Esophagus muscularis mucosa (tissue), 4 donors: ENCODE measurements at places on chromosomes 16 and 17. TPM values are rescaled to one million over a fixed set of nuclear protein-coding genes. Genes with fewer than 3 reads are reported as not detected.

DNA sequence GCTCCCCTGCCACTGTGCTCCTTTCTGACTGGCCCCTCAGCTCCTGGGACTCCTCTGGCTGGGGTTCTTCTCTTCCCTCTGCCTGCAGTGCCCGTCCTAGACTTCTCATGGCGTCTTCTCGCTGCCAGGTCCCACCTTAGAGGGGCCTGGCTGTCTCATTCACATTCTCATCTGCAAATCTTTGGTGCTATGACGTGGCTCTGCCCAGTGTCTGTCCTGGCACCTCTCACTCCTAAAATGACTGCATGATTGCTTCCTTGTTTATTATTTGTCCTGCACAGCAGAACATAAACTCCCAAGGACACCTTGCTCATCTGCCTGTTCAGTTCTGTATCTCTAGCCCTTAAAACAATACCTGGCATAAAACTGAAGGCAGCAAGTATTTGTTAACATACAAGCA is 18.5 kb upstream of the ALDH3A2 start:
- H3K36me3 ChIP-seq, result no peaks in the 10 kb centered on the region
- H3K4me3 ChIP-seq, result no peak overlapping the region
- no peak overlapping the region for H3K27ac ChIP-seq
- H3K27me3 ChIP-seq, result no peaks in the 10 kb centered on the region
- H3K4me1 ChIP-seq, result no peaks in the 10 kb centered on the region

GRCh38 chr17:73042225-73042624 is 50.3 kb downstream of the SLC39A11 start:
- no peak overlapping the region for H3K27ac ChIP-seq
- no peaks in the 10 kb centered on the region for H3K36me3 ChIP-seq
- H3K4me3 ChIP-seq, result no peak overlapping the region
- no peaks in the 10 kb centered on the region for H3K27me3 ChIP-seq
- peaks cover 28% of the 10 kb centered on the region for H3K4me1 ChIP-seq
- no peak for DNase-seq

Gene KCNJ18
- total RNA-seq, result not detected

DNA sequence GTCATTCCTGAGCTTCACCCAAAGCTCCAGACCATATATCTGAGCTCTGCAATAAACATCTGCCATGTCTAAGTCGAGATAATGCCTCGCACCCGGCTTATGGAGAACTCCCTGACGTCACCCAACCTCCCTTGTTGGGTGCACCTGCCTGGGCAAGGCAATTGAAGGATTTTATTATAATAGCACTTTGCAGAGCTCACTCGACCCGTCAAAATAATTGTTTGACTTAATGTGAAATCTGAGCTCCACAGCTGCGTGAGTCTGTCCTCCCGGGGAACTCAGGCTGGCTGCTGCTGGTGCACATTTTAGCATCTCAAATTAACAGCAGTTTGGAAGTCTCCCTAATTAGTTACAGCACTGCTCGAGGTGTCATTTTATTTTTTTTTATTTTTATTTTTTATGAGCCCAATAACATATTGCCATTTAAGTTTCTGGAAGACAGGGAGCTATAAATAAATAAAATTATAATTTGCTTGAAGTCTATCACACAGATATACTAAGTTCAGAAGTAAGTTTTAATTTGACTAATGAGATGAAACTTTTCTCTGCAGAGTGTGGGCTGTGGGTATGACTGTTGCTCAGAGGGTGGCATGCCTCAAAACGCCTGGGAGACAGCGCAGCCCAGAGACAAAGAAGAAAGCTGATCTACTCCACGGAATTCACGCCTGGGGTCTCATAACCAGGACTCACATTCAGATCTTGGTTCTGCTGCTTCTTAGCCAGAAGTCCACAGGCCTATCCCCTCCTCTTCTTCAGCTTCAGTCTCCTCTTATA is 401.4 kb upstream of the C16orf82 start:
- H3K4me1 ChIP-seq, result no peaks in the 10 kb centered on the region
- peaks cover 25% of the 10 kb centered on the region for H3K27me3 ChIP-seq
- no peak overlapping the region for H3K4me3 ChIP-seq
- no peak overlapping the region for H3K27ac ChIP-seq

- no peak overlapping the region for H3K4me3 ChIP-seq
- no peaks in the 10 kb centered on the region for H3K4me1 ChIP-seq
- H3K27me3 ChIP-seq, result no peaks in the 10 kb centered on the region
- H3K36me3 ChIP-seq, result no peaks in the 10 kb centered on the region
- no peak for DNase-seq
These were observed 10.5 kb upstream of the KRT38 start for GRCh38 chr17:41451154-41451728.

DNA sequence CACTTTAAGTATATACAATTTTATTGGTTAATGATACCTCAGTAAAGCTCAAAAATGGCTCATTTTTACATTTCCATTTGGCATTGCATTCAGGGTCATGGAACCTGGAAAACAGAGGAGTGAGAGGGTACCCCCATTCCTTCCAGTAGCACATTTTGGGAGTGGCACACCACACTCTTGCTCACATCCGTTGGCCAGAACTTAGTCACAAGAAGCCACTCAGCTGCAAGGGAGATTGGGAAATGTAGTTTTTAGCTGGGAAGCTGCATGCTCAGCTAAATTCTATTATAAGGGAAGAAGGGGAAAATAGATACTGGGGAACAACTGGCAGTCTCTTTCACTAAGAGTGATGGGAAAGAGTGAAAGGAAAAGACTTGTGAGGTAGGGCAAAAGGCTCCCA is 102.5 kb upstream of the TMEM97 start:
- no peaks in the 10 kb centered on the region for H3K27me3 ChIP-seq
- no peaks in the 10 kb centered on the region for H3K4me1 ChIP-seq
- no peak overlapping the region for H3K27ac ChIP-seq

Gene CRYBA1
- not detected for total RNA-seq

Gene PIK3R5
- total RNA-seq, result 16.2 TPM
